ENCODE measurements at places on chromosomes 6 and 20.

DNA sequence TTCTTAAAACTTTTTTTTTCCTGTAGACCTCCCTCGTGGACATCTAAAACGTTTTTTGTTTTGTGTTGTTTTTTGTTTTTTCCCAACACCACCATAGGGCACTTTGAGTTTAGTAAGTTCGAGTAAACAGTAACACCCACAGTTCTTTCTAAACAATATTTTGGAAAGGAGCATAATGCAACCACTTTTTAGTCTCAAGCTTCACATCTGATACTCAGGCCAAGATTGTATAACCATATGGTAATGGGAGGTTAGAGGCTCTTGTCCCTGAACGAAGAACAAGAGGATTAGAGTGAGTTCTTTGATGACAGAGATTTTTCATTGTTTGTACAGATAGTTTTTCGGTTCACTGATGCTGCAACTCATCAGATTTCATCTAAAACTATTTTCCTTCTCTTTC, 144.6 kb downstream of the MTHFD1L start:
- no peak for DNase-seq

- DNase-seq: no peak
Measured at GRCh38 chr6:22153384-22154158, 143.3 kb downstream of the PRL start.

- no peak for DNase-seq
Measured at GRCh38 chr6:87656857-87657256, 45.2 kb downstream of the AKIRIN2 start.

DNA sequence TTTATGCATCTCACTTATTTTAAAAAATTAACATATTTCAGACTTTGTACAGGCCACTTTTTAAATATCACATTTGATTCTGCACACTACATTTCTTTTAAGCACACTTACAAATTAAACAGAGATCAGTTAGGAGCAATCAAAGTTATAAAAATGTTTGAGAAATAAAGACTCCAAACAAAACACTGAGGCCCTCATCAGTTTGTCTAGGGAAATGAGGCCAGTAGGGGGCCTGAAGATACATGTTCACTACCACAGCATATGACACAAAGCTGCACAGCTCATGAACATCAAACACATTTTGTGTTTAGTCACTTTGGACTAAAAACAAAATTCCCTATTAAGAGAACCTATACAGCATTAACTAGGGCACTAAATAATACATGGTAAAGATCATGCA, 180.5 kb downstream of the PDE7B start:
- DNase-seq: no peak

DNA sequence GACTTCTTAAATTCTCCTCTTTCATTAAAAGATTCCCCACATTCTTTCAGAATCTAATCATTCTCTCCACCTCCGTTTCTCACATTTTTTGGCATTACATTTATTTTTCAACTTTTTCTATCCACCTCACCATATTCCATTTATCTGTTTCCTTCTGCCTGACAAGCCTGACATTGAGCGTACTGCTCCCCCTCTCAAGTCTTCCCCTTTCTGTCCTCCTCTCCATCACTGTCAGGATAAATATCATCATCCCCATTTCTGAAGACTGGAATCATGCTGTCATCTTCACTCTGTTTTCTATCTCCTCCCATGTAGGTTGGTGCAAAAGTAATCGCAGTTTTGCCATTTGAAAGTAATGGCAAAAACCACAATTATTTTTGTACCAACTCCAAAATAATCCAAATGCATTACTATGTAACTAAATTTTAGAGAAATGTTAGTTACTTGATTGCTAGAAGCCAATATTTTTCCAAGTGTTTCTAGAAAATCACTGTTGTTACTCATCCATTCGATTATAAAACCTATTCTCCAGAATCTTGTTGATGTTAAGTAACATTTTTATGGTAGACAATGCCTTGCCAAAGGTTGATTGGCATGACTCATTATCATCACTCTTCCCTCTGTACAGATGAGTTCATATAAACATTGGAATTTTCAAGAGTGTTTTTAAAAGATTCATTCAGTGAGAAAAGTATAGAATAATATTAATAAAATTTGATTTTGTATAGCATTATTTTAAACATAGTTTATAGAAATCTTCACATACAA, 292.3 kb upstream of the RNF217 start:
- DNase-seq: no peak

DNA sequence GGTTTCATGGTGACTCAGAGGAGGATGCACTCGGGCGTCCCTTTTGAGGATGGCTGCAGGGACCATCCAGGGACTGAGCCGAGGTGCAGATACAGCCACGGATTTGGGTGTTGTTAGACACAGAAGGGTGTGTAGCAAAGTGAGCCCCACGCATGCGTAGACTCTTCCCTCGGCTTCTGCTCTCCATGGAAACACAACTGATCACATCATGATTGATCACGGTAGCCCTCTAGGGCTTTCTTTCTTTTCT, 606 bp upstream of the ULBP1 start:
- DNase-seq: no peak

DNA sequence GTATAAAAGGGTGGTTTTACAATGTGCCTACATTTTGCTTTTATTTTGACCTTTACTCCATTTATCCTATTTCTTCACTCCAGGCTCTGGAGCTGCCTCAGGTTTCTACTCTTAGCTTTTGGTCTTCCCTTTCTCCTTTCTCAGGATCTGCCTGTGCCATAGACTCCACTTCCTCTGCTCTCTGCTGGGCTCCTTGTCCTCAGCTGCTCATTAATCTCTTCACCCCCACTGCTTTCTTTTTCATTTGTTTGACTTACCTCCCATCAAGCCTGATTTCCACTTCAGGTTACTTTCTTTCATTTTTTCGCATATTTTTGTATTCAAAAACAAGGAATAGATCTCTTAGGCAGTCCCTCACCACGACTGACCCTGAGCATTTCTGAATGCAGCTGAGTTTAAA, 106.8 kb downstream of the COL19A1 start:
- DNase-seq: no peak
